ENCODE measurements at places on chromosomes 2 and 18.

DNA sequence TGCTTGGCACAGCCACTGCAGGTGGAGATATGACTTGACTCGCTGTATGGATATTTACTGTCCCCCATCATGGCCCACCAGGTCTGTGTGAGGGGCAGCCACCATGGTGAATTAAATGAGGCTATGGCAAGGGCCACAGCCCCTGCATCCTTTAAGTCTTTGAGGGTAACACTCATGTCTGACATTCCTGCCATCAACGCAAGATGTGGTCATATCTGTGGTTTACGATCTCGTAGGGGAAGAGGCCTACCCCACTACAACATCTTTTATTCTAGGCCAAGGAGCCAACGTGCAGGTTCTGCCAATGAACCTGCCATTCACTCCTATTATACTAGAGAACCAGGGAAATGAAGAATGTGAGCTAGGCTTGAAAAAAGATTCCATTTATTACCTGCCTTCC lies 381.6 kb upstream of the ID2 start:
- DNase-seq: no peak

DNA sequence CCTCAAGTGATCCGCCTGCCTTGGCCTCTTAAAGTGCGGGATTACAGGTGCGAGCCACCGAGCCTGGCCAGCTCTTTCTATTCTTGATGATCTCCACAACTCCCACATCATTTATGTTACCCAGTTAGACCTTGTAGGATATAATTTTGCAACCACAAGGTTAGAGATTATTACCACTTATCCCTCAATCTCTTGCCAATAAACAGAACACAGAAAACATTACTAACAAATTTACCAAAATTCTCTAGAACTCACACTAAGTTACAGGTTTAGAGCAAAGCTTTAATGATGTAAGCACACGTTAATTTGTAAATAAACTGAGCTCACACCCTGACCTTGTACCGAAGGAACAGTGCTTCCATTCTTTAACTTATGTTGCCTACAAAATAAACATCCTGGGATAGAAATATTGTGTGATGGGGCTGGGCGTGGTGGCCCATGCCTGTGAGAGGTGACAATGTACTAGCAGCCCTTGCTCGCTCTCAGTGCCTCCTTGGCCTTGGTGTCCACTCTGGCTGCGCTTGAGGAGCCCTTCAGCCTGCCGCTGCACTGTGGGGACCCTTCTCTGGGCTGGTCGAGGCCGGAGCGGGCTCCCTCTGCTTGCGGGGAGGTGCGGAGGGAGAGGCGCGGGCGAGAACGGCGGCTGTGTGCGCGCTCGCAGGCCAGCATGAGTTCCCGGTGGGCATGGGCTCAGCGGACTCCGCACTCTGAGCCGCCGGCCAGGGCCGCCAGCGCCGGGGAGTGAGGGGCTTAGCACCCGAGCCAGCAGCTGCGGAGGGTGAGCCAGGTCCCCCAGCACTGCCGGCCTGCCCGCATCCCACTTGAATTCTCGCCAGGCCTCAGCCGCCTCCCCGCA lies 42.1 kb upstream of the ITSN2 start:
- DNase-seq: no peak

DNA sequence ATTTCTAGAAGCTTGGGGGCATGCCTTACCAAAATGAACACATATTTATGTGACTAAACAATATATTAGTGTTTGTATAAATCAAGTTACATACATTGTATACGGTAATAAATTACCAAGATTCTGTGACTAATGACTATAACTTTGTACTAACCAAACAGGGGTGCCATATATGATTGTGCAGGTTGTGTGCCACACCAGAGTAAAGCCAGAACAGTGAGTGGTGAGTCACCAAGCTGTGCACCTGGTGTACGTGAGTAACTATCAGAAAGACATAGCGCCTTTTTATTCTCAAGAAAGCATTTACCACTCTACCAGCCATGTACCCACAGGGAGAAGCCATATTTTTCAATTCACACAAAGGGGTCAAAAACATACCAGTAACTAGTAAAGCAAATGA lies 453.2 kb upstream of the PIK3C3 start:
- DNase-seq: no peak

GRCh38 chr2:128720080-128721022 lies 401.7 kb upstream of the HS6ST1 start:
- no peak for DNase-seq

GRCh38 chr2:14051401-14051800 lies 581.1 kb upstream of the LRATD1 start:
- no peak for DNase-seq

GRCh38 chr18:55256226-55256928 lies 297.1 kb upstream of the CCDC68 start:
- no peak for DNase-seq

- DNase-seq: no peak
These were observed 13.4 kb upstream of the KCNG2 start for GRCh38 chr18:79784071-79784913.

- no peak for DNase-seq
These were observed 50.1 kb downstream of the CYP27C1 start for GRCh38 chr2:127170021-127170420.

- DNase-seq: no peak
These were observed 55.9 kb downstream of the UNC50 start for GRCh38 chr2:98664323-98664722.

GRCh38 chr2:12555012-12555645 lies 161.6 kb upstream of the TRIB2 start:
- peak; percentile 29 for DNase-seq

GRCh38 chr2:97645112-97645694 lies 659 bp upstream of the COX5B start:
- no peak for DNase-seq

DNA sequence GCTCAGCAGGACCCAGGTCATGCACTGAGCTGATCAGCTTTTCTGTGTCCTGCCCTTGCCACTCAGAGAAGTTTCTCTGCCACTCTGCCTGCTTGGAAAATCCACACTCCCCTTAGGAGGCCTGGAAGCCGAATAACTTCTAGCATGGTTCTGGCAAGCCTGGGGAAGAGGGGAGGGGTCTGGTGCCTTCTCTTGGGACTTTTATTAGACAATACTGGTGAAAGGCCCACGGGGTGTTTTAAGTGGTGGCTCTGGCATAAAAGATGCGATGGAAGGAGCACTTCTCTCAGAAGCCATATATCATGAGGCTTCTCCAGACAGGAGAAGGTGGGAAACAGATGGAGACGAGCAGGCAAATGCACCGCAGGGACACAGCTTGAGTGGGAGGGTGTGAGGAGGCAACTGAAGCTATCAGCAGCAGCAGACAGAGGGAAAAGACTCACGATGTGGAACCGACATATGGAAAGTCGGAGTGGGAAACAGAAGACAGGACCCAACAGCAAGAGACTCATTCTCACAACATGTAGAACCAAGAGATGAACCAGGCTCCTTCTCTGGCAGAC lies 141.8 kb upstream of the CTNNA2 start:
- no peak for DNase-seq

DNA sequence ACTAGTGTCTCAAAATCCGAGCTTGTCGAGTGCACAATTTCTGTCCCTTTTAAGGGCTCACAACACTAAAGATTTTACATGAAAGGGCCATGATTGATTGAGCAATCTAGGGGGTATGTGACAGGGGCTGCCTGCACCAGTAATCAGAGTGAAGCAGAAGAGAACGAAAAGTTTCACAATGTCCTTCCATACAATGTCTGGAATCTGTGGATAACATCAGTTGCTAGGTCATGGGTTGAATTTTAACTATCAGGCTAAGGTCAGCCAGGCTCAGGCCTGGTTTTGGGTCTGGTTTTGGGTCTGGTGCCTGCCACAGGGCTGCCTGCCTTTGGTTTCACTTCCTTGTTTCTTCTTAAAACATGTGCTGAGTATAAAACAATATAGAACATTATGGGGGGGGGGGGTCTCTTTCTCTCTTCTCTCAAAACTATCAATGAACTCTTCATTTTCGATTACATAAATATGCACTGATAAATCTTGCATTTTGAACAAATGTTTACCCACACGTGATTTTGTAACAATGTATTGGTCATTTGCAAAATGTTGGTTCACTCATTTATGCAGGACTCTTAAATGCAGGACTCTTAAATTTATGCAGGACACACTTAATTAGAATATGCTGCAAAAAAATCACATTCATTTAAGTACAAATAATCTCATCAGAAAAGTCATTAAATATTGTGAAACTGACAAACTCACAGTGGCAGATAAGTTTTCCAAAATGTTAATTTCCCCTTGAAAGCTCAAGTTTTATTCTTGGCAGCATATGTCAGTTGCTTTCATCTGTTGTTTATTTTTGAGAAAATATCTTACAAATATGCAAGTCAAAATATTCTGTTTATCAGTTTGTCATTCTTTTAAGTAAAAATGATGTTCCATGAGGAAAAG lies 290.5 kb upstream of the KYNU start:
- no peak for DNase-seq

DNA sequence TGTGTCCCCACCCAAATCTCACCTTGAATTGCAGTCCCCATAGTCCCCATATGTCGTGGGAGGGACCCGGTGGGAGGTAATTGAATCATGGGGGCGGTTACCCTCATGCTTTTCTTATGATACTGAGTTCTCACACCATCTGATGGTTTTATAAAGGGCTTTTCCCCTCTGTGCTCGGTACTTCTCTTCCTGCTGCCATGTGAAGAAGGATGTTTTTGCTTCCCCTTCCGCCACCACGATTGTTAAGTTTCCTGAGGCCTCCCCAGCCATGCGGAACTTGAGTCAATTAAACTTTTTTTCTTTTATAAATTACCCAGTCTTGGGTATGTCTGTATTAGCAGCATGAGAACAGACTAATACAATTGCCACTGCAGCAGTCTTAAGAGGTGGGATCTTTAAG lies 134.9 kb downstream of the LTBP1 start:
- no peak for DNase-seq

GRCh38 chr2:190465060-190465459 lies 56.9 kb downstream of the MFSD6 start:
- no peak for DNase-seq

- no peak for DNase-seq
These were observed 18.2 kb upstream of the ACSL3 start for GRCh38 chr2:222842491-222843174.

DNA sequence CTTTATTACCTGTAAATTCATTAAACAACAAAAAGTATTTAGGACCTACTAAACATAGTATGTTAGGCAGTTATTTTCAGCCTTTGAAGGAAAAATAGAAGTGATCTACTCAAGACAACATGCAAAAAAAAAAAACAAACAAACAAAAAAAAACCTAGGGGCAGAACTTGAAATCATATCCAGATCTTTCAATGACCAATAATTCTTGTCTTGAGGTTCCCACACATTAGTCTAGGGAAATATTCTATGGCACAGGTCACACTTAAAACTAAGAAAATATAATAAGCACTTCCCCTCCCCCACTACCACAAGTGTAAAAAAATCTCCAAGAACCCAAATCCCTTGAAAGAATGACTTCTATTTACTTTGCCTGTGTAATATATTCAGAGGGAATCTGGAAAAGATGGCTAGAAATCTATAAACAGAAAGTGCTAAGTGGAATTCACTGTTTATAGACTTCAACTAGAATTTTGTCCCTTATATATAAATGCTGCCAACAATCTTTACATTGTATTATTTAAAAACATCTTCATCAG lies 3.5 kb downstream of the PELI1 start:
- DNase-seq: no peak

- DNase-seq: no peak
These were observed 54.2 kb downstream of the KCNG2 start for GRCh38 chr18:79851950-79852349.

DNA sequence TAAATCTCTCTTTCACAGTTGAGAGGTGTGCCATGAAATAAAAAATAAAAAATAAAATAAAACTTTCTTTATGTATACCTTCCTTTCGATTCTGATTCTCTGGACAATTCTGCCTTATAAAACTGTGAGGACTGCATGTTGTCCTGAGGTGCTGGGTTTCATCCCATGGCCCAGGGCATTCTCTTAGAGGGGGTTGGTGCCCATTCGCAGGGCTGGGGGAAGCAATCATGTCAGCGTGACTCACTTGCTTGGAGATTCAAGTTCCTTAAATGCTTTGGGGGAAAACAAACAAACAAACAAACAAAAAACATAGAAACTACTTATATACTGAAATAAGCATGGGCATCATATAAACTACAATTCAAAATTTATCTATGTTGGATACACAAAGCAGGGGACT lies 122.0 kb upstream of the ST6GAL2 start:
- DNase-seq: no peak

DNA sequence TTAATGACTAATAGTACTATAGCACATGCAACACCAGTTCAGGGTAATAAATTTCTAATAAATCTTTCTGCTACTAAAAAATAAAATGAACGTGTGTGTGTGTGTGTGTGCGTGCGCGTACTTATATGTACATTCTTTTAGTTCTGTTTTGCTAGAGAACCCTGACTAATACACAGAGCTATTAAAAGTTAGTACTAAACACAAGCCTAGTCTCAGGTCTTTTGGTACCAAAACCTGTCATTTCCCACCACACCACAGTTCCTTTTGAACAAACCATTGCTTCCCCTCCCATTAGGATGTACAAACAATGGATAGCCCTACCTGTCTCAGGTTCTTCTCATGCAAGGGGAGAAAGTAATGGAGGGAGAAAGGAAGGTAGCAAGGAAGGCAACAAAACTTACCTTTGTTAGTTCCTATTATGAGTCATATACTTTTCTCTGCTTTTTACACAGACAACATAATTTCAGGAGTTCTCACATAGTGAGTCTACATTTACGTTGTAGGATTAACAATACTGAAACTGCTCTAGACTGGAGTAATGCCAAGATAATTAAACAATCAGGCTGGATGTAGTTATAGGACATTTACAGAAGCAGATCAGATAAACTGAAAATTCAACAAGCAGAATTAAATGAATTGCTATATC lies 427.2 kb downstream of the KCNJ3 start:
- DNase-seq: no peak
